Hippocampal formation (tissue), 2 donors: ENCODE measurements at places on chromosomes 4 and X.
A peak's percentile ranks its signal among the peaks of the same experiment; 100 is the strongest.

DNA sequence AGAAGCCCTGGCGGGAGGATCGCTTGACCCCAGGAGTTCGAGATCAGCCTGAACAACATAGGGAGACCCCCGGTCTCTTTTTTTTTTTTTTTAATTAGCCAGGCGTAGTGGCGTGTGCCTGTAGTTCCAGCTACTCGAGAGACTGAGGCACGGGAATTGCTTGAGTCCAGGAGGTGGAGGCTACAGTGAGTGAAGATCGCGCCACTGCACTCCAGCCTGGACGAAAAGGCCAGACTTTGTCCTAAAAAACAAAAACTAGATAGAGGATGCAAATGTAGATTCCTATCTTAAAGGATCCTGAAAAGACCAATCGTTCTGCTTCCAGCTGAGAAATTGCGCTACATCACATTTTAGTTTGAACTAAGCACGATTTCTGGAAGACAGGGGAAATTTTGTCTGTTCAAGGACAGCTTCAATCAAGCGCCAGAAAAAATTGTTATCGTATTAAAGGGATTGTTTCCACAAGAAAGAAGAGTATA is 627 bp upstream of the HSD17B11 start:
- DNase-seq, result no peak

DNA sequence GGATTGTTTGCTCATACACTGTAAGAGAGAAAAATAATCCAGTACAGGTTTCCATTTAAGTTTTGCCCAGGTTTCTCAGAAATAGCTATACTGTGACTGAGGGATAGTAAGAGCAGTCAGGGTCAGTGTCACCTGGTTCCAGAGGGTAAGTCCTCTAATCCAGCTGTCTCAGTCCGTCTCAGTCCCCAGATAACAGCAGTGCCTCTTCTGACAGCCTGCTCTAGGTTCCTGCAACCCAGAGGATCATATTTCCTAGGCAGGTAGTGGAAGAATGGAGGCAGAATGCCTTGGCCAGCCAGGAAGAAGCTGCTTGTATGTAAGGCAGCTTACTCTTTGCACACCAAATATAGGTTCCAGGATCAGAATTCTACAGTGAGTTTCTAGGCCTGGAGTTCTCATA is 22.6 kb upstream of the GNRHR start:
- DNase-seq, result no peak

- DNase-seq, result no peak
Measured at GRCh38 chr4:110953191-110953590, 330.3 kb upstream of the PITX2 start.

GRCh38 chr4:850323-850945 is 24.5 kb upstream of the CPLX1 start:
- DNase-seq, result no peak

GRCh38 chr4:141301216-141301615 is 80.5 kb downstream of the ZNF330 start:
- DNase-seq, result no peak

DNA sequence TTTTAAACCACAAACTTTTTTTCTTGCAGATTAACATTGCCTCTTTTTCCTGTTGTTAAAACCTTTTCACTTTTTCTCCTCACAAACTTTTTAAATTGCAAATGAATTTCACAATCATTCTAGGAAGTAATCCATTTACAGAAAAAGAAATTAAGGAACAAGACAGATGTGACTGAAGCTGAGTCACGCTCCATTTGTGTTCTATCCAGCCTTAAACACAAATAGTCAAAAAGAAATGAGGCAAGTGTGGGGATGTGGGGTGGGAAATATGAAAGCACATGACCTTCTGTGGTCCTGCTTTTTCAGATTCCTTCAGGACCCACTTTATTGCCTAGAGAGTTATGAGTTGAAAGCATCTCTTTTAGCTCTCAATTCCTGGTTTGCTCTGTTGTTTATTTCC is 197.0 kb downstream of the ADGRL3 start:
- no peak for DNase-seq

DNA sequence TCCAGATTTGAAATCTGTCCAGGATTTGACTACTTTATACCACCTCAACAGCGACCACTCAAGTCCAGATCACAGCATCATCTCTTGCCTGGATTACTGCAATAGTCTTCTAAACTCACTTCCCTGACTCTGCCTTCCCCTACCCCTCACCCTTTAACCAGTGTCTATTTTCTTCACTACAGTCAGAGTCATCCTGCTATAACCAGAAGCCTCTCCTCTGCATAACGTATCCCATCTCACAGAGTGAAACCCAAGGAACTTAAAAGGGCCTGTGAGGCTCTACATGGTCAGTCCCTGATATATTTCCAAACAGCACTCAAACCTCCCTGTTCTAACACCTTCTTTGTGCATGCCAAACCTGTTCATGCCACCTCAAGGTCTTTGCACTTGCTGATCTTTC is 40.7 kb upstream of the SCOC start:
- DNase-seq, result no peak

DNA sequence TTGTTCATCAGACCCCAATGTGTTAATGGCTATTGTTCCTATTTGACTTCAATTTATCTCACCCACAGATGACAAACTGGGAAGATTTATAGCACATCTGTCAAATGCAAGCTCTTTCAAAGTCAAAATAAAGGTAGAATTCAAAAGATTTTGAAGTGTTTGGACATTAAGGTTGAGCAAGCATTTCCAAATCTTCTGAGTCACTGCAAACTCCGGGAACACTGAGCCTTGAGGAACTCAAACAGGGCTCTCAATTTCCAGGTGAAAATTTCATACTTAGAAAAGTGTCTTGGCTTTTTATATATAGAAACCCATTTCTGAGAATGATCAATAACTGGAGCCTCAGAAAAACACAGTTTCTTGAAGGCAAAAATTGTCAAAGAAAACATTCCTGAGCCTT is 199.5 kb upstream of the IGFBP7 start:
- DNase-seq, result no peak

- no peak for DNase-seq
Measured at GRCh38 chr4:2741626-2742025, 14.5 kb downstream of the TNIP2 start.

DNA sequence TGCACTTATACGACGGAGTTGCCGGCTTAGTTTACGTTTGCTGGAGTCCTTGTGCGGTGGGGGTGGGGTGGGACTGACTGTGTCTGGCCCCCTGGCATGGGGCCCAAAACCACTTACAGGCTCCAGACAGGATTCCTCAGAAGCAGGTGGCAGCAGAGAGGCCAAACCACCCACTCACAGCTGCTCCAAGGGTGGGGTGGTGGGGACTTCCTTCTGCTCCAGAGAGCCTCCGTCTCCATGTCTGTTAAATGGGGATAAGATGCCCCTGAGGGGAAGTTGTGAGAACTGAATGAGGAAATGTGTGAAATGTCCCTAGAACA is 36.7 kb downstream of the PSAPL1 start:
- DNase-seq, result no peak

GRCh38 chr4:169249214-169249973 is 21.4 kb downstream of the SH3RF1 start:
- no peak for DNase-seq

DNA sequence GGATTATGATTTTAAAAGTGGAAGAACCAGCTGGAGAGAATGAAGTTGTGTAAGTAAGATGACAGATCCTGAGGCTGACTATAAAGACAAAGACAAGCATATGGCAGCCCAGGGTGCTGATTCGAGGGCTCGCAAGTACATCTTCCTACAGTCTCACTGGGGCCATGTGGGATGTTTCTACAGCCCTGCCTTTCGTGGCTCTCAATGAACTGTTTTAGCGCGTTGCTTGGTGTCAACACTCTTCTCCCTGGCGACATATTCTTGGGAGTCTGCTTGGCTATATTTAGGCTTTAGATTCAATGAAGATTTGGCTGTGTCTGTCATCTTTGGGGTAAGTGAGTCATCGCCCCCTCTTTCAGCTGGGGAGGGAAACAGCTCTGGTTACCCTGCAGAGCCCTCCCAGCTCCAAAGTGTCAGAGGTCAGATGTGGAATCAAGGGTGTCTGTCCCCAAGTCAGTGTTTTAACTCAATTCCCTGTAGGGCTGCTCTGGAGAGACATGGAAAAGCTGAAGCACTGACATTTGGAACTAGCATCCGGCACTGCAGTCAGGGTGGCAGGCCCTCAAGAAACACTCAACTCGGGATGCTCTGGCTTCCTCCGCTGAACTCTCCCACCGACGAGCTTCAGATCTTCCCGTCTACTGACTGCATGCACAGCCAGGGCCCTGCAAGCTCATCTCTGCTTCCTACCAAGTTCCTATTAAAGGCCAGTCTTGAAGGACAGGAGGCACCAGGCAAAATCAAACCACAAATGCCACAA is 65.7 kb downstream of the GATB start:
- no peak for DNase-seq

DNA sequence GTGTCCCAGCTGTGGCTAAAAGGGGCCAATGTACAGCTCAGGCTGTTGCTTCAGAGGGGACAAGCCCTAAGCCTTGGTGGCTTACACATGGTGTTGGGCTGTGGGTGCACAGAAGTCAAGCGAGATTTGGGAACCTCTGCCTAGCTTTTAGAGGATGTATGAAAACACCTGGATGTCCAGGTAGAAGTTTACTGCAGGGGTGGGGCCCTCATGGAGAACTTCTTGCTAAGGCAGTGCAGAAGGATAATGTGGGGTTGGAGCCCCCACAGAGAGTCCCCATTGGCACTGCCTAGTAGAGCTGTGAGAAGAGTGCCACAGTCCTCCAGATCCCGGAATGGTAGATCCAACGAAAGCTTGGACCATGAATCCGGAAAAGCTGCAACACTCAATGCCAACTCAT is 40.5 kb downstream of the UBA6 start:
- DNase-seq, result no peak

DNA sequence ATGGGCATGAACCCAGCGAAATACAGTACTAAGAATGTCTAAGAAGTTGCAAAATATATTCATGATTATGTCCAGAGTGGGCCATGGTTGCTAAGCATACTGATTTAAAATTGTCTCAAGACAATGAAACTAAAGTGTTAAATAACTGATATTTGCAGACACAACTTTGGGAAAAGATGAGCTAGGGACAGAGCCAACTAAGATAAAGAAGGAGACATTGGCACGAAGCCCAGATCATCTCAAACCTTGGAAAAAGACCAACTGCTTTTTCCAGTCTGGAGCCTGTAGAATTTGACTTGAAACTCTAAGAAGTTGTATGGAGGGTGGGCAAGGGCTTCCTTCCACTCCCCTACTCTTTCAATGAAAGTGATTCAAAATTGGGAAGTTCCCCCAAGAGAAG is 108.5 kb upstream of the GLRA2 start:
- no peak for DNase-seq

- DNase-seq, result peak; percentile 2
Measured at GRCh38 chrX:121011254-121011653, 25.7 kb upstream of the CT47A1 start.

- no peak for DNase-seq
Measured at GRCh38 chr4:92455329-92455839, 151.6 kb downstream of the GRID2 start.

DNA sequence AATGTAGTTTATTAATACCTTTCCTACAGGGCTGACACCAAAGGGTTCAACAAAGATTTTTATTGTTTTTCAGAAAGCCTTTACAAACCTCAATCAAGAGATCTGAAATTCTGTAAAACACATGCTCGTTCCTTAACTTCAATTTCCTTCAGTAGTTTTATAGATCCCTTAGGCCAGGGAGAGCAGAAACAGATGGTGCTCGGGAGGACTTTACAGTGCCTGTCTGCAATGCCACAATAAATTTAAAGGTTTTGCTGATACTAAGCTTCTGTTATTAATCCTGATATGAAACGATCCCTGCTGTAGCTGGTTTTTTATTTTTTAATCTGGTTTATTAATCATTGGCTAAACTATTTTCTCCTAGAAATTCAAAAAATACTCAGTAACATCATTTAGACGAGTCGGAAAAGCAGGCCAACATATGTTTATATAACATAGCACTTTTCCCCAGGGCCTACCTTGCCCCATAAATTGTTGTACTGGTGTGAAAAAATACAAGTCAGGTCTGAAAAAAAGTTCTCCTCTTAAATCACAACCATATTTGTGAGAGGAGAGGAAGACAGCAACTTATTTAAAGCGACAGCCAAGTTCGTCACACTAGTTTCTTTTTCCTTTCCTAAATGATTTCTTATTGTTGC is 39.8 kb downstream of the SHISA3 start:
- DNase-seq, result no peak

DNA sequence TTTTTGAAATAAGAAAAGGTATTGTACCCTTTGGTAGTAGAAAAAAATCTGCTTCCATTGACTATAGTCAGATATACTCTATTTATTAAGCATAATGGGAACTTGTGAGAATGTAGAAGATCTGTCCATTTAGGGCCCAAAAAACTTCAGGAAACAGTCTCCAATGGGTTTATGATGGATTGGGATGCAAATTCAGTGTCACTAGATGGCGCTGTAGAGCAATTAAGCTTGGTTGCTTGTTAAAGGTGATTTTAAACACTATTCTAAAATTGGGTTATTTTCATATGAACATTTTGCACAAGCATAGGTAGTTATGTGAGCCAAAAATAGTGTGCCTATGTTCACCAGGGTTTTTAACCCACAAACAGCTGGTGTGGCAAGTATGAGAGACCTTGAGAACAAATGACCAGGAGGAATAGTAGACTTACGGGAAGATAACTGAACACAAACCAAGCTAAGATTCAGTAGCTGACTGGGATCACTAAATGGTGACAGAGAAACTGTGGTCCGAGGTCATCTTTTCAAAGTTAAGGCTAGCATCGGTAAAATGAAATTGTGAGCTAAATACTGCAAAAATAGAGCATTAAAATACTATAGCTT is 80.3 kb upstream of the LSM6 start:
- peak; percentile 1 for DNase-seq

- no peak for DNase-seq
Measured at GRCh38 chr4:75653845-75654503, 19.2 kb downstream of the G3BP2 start.

DNA sequence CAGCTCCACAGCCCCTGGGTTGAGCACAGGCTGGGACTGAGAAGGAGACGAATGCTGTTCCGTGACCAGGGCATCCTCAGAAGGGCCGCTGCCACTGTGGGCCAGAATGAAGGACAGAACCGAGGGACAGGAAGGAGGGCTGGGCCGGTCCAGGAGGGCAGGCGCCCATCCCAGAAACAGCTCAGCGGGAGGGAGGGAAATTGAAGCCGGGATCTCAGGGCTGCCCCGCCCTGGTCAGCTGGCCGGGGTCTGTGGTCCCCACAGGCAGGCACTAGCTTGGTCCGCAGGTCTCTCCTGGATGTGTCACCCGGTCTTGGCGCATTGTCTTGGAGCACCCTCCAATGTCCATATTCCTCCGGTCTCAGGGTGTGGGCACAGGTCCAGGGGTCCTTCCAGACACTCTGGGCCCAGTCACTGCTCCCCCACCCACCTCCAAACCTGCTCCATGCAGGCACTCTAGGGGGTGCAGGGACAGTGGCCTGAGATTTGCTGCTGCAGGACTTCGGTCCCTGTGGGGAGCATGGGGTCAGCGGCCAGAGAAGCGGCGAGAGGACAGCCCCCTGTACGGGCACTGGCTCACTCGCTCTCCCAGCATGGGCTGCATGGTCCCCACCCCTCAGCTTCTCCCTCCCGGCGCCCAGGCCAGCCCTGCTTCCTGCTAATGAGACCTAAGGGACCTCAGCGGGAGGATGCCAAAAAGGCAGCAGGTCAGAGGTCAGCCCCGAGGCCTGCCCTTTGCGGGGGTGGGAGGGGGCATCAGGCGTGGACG is 23.9 kb upstream of the MXD4 start:
- DNase-seq, result no peak
